ENCODE measurements at places on chromosomes 3 and 15.

DNA sequence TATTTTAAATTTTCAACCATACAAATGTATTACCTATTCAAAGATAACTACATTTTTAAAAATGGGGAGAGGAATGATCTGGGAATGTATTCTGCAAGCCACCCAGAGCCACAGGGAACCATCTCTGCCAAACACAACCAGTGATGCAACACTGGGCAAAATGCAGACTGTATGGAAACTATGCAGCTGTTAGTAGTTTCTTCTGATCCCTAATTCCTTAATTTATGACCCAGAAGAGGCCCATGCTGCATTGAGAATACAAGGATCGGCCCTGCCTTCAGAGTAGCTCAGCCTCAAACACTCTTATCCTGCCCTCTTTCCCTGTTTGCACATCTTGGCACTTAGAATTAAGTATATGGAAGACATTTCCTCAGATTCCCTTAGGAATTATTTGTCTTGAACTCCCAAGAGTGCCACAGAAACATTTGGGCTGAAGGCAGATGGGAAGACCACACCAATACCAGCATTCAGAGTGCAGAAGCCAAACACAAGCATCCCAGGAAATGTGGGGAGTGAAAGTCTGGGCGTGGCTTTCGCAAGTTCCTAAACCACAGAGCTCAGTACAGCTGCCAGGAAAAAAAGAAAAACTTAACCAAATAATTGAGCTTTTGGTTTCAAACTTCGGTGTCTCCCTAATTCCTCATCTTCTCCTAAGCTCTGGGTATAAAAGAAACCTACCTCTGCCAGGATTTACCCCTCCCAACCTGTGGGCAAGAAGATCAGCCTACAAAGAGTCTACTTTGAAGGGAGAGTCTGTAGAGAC is 5.3 kb downstream of the SNUPN start:
- no peak for DNase-seq

GRCh38 chr15:80266745-80267144 is 14.7 kb upstream of the CTXND1 start:
- DNase-seq: no peak

GRCh38 chr15:100849021-100849854 is 30.4 kb upstream of the ALDH1A3 start:
- DNase-seq: peak; percentile 44

DNA sequence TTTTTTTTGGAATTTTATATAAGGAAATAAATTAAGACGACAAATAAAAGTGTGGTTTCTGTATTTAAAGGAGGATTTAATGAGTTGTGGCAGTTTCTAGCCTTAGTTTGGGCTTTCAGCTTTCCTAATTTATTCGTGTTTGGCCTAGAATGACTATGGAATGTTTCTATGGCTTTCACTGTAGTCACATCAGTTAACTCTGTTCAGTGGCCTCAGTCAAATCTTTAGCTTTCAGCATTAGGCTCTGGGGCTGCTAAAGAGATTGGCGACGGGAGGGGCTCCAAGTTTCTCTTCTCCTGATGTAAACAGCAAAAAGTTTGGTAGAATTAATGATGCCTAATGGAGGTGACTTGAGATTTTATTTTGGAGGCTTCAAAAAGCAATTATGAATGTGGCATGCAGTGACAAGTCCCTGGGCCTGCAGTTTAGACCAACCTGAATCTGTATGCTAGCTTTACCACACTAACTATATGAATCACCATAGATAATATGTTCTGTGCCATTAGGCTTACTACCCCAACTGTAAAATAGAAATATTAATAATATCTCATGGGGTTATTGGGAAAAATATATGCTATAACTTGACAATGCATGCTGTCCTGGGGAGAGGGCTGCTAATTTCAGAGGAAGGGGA is 47.1 kb upstream of the ADGRG7 start:
- DNase-seq: no peak

DNA sequence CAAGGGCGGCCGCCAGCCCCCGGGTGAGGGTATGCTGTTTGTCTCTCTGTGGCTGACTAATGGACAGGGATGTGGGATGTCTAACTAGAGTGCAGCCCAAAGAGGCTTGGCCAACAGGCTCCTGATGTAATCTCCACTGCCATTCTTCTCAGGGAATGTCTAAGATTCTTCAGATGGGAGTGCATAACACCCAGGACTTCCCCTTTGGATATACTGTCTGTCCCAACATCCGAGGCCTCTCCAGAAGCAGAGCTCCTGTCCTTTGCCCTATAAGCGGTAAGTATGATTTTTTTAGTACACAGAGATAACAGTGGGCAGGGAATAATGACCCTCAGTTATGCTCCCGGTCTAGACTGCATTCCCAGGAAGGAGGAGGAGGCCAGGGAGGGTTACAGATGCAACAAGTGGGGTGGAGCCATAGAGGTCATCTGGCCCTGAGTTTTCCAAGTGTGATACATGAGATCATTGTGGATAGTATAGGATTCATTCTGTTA is 62.5 kb upstream of the SLCO2A1 start:
- DNase-seq: no peak

- no peak for DNase-seq
These were observed 17.8 kb upstream of the MAP4 start for GRCh38 chr3:48034000-48034516.

DNA sequence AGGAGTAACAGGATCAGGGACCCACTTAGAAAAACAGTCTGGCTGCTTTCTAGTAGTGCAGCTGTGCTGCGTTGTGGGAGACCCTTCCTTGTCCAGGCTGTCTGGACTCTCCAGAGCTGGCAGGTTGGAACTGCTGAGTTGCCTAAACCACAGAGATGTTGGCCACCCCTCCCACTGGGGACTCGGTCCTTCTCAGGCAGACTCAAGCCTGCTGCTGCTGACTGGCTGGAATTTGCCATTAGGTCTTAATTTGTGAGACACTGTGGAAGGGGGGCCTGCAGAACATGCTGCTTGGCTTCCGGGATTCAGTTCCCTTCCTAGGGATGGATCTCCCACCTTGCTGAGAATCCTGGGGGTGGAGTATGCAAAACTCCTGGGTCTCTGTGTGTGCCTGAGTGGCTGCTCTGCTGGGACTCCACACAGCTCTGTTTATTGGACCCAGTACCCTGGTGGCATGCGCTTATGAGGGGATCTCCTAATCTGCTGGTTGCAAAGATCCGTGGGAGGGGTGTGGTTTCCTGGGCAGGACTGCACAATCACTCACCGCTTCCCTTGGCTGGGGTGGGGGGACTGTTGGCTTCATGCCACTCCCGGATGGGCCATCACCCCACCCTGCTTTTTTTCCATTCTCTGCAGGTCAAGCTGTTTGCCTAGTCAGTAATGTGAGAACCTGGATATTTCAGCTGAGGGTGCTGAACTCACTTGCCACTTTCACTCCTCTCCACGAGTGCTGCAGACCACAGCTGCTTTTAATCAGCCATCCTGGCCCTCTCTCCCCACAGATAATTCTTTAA is 150.5 kb downstream of the CFAP20DC start:
- DNase-seq: peak; percentile 7

DNA sequence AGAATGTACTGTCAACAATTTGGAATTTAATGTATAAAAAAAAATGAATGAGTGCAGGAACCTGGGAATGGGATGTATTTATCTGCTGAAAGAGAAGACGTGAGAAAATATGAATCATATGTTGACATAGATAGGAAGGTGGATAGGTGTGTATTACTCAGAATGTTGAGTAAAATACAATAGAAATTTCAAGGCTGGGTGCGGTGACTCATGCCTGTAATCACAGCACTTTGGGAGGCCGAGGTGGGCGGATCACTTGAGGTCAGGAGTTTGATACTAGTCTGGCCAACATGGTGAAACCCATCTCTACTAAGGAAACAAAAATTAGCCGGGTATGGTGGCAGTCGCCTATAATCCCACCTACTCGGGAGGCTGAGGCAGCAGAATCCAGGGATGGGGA is 202.8 kb downstream of the CADM2 start:
- DNase-seq: no peak

- DNase-seq: no peak
These were observed 40.8 kb downstream of the NDUFB4 start for GRCh38 chr3:120636795-120637401.

DNA sequence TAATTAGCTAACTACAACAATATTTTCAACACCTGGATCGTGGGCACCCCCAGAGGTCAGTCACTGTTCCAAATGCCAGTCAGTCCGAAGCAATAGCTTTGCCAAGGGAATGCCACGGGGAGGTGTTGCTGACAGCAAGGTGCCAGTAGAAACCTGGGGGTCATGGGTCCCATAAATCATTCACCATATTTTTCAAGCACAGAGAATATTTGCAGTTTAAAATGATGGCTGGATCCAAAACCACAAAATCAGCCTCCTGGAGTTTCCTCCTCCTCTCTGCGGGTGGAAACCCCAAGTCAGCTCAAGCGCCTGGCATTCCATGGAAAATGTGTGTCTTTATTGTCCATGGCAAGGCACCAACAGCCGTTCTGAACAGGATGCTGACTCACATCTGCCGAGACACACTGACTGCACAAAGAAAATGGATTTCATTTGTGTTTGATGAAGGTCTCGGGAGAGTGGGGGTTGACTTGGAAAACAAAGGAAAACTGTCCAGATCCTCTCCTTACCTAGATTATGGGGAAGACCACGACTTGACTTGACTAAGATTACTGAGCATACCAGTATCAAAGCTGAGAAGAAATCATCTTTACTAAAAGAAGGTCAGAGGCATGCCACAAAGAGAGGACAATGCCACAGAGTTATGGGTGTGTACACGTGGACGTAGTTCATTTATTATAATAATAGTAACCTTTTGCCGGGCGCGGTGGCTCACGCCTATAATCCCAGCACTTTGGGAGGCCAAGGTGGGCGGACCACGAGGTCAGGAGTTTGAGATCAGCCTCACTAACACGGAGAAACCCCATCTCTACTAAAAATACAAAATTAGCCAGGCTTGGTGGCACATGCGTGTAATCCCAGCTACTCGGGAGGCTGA is 26.4 kb downstream of the ANXA2 start:
- DNase-seq: no peak

DNA sequence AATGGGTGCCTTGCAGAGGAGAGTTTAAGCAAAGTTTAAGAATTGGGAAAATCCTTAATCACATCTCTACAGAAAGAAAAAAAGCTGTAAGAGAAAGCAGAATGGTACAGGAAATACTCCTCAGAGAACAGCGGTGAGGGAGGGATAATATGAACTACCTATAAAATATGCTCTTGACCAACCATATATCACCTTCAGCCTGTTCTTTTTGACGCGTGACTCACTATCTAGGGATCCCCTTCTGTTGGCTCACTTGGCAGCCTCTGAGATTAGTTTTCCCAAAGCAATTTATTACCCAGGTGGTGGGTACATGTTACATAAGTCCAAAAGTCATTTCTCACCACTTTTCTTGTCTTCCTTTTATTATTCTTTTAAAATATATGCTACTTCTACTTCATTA is 97.7 kb downstream of the CNTN6 start:
- DNase-seq: no peak

DNA sequence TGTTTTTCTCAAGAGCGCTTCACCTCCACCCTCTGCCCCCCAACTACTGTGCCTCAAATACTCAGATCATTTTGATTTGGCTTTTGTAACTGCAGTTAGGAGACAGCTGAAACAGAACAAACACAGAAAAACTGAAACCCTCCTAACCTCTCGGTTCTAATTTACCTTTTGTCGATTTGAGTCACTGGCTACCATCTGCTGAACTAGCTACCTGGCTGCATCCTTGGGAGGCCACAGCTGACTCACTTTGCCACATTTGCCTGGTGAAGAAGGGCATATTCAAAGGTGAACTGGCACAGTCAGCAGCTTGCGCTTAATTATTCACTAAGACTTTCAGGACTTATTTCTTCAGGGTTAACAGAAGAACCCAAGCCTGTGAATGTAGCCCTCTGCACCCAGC is 117.7 kb downstream of the FOXB1 start:
- DNase-seq: no peak

DNA sequence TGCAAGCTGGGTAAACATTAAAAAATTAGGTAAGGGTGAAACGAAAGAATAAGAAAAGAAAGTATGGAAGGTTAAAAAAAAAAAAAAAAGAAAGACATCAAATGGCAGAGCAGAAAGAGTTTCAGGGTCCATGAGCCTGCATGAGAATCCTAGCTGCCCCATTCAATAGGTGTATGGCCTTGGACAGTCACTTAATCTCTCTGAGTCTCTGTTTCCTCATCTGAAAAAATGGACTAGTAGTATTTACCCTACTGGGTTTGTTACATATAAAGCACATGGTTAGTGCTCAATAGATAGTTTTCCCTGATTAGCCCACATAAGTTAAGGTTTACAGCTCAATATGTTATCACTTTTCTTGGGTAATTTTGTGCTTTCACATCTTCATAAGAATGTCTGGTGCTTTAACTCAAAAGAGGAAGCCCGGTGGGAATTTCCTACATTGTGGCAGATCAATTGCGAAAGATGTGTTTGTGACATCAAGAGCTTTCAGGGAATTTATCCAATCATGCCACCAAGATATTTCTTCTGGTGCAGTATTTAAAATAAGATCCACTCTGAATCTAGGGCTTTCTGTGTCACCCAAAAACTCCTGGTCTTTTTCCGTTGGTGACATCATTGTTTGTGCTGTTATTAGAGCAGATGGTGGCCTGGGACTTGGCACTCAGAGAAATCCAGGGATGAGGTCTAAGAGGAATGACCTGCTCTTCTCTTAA is 57.2 kb upstream of the UBE2E1 start:
- DNase-seq: no peak

DNA sequence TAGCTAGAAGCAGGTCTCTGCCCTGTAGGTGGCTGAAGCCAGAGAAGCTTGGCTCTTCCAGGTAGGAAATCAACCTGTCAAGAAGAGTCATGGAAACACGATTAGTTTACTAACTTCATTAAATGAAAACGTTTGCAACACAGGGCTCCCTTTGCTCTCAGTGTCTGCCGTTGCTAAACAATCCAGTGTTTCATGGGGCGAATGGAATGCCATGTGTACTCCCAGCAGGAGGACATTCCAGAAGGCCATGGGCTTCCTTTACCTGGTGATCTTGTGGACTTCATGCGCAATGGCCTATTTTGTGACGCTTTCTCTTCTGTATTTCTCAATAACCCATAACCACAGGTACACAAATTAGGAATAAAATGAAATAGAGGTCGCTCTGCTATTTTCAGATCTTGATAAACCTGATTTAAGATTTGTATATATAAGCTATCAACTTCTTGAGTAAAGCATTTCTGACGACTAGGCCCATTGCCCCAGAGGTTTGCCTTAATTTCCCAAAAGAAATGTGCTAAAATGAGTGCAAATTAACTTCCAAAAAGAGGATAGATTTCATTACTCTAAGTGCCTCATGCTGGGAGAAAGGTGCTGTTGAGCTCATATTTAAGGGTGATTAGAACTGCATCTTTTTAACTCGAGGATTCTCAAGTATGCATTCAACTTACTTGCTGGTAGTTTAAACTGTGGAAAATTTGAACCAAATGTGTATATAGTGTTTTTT is 171.0 kb downstream of the EPHA3 start:
- no peak for DNase-seq

GRCh38 chr3:116388867-116389385 is 56.4 kb downstream of the LSAMP start:
- DNase-seq: no peak

GRCh38 chr15:65192016-65192415 is 6.9 kb upstream of the CLPX start:
- no peak for DNase-seq

- no peak for DNase-seq
These were observed 11.0 kb downstream of the PARP16 start for GRCh38 chr15:65275728-65276126.

GRCh38 chr15:100772478-100772877 is 107.2 kb upstream of the ALDH1A3 start:
- DNase-seq: no peak

GRCh38 chr3:45691842-45692241 is 2.6 kb downstream of the SACM1L start:
- DNase-seq: no peak

GRCh38 chr3:10495003-10495402 is 10.4 kb downstream of the ATP2B2 start:
- DNase-seq: no peak

- DNase-seq: no peak
These were observed 44.8 kb downstream of the TMEM39A start for GRCh38 chr3:119418641-119419040.
